Stimulated activated CD4-positive, alpha-beta T cell treated with anti-CD3 and anti-CD28 coated beads, Interleukin-12 subunit alpha, Interleukin-12 subunit beta, amount 100 ng/mL, for 4 hours (primary cell): ENCODE measurements at places on chromosomes 2 and 18.

- DNase-seq: no peak
These were observed 334.5 kb upstream of the CDH2 start for GRCh38 chr18:28511413-28511821.

DNA sequence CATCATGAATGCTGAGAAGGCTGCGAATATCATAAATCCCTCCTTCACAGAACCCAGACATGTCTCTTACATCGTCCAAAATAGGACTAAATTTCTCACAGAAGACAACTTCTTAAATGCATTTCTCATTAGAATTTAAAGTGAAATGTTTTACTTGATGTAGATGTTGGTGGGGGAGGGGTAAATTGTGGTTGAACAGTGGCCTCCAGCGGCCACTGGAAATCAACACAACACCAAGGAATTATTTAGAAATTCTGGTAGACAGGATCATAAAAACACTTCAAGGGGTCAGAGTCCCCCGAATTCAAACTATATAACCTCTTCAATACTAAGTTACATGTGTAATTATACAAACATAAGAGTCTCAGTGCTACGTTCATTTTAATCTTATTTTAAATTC lies 135.9 kb downstream of the ABCA12 start:
- DNase-seq: no peak

DNA sequence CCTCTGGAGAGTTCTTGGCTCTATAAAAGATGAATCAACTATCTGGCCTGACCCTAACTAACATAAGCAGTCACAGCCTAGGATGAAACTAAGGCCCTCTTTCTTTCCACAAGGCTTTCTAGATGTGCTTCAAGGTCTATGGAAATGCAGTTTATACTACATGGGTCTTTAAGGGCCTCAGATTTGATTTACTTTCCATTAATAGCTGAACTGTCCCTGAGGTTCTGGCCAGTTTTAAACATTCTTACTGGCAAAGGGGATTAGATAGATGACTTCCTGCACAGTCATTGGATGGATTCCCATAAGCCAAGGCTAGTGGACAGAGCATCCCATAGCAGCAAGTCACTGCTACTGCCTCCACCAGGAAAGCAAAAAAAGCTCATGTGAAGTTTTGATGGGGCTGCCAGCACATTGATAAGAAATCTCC lies 38.1 kb upstream of the LCLAT1 start:
- no peak for DNase-seq

- no peak for DNase-seq
These were observed 342.0 kb downstream of the HRH4 start for GRCh38 chr18:24802456-24802855.

- DNase-seq: no peak
These were observed 96.9 kb upstream of the CTAGE1 start for GRCh38 chr18:22514655-22515054.

DNA sequence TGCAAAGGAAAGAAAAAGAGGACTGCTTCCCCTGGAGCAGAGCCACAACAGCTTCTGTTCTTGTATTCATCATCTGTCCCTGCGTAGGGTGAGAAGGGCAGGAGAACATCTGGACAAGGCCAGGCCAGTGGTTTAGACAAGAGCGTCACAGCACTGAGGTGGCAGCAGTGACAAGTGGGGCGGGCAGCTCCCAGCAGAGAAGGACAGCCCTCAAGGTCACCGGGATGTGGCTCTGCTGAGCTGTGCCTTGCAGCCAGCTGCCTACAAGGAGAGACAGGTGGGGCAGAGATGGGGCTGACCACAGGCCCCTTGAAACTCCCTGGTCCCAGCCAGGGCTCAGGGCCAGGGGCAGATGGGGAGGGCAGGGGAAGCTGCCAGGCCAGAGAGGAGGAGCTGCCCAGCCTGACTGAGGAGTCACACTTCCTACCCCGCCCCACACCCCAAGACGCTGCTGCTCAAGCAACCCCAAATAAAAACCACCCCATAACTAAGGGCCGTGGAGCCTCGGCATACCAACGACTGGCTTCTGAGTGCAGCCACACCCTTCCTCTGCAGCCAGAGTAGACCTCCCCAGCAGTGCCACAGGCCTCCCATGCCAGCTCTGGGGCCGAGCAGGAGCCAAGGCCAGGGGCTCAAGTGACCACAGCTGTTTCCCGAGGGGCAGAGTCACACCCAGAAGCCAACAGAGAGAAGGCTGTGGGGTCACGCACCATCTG lies 5.4 kb downstream of the RAB11FIP5 start:
- DNase-seq: no peak
